ENCODE measurements at places on chromosomes 2 and 18.

DNA sequence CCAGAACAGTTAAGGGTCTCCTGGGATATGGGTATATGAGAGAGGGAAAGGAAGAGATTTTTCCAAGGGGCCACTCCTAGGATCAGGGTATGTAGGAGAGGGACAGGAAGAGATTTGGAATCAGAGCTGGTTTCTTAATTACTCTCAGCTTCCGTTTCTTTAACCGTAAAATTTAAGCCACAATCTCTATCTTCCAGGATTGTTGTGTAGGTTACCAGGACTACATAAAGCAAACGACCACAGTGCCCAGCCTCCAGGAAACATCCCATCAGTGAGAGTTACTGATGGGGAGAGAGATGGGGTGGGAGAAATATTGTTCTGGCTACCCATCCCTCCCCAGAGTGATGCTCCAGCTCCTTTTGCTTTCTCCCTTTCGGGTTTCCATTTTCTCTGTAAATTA lies 114.6 kb upstream of the THUMPD2 start:
- no peak for ATAC-seq

DNA sequence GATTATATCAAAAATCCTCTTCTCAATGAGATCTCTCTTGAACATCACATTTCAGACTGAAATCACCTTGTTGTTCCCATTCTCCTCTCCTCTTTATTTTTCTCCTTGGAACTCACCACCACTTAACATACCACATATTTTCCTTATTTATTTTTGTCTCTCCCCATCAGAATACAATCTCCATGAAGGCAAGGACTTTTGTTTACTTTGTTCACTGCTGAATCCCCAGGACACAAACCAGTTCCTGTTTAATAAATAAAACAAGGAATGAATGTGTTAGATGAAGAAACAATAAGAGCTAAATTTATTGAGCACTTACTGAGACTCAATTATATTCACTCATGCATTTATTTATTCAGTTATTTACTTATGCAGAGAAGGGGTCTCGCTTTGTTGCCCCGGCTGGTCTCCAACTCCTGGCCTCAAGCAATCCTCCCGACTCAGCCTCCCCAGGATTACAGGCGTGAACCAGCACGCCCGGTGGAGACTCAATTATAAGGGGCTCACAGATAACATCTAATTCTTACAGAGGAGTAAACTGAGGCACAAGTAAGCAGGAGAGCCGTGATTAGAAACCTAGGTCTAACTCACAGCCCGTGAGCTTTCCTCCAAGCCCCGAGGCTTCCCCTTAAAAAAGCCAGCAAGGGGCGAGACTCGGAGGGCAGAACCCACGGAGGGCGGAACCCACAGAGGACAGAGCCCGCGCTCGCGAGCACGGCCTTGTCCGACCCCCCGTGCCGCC lies 616 bp upstream of the TAF1B start:
- ATAC-seq: no peak

DNA sequence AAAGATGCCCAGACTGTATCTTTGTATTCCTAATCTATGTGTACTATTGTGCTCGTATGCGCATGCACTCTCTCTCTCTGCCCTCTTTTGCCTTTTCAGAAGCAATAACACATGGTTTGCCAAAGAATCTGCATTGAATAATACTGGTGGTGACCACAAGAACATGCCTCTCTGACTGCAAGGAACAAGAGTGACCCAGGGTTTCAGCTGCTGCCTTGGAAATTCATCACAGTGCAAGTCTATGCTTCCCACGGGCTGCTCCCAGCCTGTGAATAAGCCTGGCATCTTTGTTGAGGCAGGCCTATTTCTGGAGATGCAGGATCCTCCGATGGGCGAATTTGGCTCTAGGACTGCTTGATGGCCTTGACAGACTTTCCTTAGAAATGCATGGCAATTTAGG lies 689.4 kb upstream of the FANCL start:
- ATAC-seq: no peak

GRCh38 chr2:32496662-32497061 lies 131.2 kb upstream of the TTC27 start:
- ATAC-seq: no peak

GRCh38 chr18:30280861-30281470 lies 761.6 kb downstream of the DSC3 start:
- ATAC-seq: peak; percentile 37

GRCh38 chr2:33494155-33494779 lies 17.8 kb downstream of the RASGRP3 start:
- peak; percentile 17 for ATAC-seq

- ATAC-seq: no peak
Measured at GRCh38 chr2:56227811-56228210, 44.0 kb downstream of the CCDC85A start.

GRCh38 chr18:8169722-8170121 lies 439.5 kb upstream of the RAB12 start:
- ATAC-seq: no peak

- no peak for ATAC-seq
Measured at GRCh38 chr18:49739275-49739674, 74.1 kb downstream of the ACAA2 start.

GRCh38 chr18:39951142-39951720 lies 2003.8 kb upstream of the PIK3C3 start:
- ATAC-seq: no peak

DNA sequence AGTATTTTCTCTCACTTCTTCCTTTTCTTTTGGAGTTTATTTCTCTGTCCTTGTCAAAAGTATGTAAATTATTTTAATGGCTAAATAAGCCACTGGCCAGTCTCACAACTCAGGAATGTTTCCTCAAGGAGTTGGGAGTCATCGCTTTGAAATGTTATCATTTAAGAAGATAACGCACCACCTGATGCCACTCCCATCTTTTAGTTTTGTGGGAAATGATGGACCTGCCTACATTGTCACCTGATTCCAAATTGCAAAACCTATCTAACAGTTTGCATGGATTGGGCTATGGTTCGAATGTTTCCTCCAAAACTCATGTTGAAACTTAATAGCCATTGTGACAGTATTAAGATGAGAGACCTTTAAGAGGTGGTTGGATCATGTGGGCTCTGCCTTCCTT lies 32.4 kb upstream of the PPM1B start:
- ATAC-seq: peak; percentile 88

GRCh38 chr2:38602136-38602731 lies 494 bp downstream of the HNRNPLL start:
- peak; percentile 4 for ATAC-seq

DNA sequence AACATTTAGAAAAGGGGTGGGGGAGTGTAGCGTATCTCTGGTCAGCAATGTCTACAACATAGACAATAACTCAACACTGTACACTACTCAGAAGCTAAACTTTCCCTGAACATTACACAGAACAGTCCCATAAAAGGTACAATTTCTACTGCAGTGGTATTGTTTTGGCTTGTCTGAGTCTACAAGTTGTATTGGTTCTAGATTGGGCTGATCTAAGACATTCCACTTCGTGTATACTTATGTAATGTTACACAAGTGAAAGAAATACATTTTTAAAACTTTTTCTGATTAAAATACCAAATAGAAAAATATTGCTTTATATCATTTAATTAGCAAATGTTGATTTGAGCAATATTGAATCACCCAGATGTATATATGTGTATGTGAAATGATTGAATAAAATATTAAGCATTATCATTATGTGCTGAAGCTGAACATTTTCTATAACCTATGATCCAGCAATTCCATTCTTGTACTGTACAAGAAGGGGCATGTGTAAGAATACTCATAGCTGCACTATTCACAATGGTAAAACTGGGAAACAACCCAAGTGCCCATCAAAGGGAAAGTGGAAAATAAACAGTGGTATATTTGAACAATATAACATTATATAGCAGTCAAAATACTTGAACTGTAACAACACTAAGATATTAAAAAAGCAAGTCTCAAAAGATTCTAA lies 52.4 kb downstream of the VSNL1 start:
- no peak for ATAC-seq

DNA sequence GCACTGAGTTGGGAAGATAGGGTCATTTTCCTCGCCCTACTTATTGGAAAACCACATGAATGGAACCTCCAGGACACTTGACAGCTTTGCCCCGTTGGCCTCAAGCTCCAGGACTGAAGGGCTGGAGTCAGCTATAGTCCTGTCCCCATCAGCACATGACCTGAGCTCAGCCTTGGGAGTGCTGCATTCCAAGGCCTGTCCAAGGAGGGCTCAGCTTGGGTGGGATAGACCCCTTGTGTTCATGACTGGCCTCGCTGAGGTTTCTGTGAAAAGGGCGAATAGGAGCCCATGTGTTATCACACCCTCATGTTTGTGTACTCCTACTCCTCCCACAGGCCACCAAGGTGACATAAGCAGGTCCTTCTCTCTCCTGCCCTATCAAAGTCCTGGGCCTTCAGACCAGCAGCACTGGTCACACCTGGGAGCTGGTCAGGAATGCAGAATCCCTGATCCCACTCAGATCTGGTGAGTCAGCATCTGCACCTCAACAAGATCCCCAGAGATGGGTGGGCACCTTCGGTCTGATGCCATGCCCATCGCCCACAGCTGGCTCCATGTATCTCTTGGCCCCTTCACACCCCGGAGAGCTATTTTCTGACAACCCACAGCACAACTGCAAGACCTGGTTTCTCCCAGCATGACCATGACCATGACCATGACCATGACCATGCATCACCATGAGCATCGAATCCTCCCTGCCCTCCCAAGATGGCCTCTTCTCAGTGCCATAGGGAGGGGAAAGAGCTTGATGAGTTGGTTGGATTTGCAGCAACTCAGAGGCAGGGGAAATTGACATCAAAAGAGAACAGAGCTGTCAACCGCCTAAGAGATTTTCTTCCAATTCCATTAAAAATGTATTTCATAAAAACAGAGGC lies 83.0 kb upstream of the RAB6C start:
- ATAC-seq: no peak

- ATAC-seq: no peak
Measured at GRCh38 chr2:108950369-108951135, 38.5 kb downstream of the EDAR start.

GRCh38 chr2:136381722-136382633 lies 264.0 kb upstream of the CXCR4 start:
- no peak for ATAC-seq

DNA sequence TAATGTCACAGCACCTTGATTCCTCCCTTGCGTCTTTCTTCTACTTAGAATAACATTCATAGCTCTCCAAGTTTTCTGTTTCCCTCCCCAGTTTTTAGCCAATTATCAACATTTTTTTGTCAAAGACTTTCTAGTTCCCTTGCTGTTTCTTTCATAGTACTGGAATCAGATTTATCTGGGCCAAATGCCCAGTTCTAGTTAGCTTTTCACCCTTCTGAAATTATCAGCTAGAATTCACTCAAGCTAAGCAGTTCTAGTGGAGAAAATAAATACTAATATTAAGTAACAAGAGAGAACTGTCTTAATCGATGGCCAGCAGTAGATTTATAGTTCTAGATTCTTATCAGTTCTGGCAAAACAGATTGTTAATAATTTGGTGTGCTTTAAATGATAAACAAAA lies 36.2 kb downstream of the EFEMP1 start:
- no peak for ATAC-seq
